COR-L47 (cell line): ENCODE measurements at places on chromosomes 13 and 19.

DNA sequence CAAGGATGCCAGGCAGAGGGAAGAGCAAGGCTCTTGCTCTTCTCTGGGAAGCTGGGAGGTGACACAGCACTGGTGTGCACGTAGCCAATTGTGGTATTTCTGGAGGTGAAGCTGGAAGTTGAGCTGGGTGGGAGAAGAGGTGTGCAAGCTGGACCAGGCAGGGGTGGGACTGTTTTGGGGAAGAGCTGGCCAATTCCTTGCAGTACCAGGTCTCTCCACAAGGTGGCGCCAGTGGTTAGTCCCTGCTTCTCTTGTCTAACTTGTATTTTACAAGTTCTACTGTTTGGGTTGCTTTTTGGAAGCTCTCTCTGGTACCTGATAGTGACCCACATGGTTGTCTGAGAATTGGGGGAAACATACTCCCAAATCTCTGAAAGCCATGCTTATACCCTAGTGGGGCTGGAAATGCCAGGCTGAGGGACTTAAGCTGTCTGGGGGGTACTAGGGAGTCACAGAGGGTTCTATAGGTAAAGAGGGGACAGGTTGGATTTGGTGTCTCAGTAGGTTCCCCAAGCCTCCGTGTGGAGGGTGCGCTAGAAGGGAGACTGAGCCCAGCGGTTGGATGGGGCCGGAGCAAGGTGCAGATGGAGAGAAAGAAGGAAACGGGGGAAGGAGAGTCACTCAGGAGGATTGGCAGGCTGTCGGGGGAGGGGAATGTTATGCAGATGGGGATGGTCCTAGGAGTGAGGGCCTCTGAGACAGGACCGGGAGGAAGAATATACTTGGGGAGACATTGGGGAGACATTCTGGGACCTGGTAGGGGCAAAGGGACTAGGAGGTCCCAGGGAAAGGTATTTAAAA lies 3.0 kb downstream of the HPN start:
- DNase-seq, result peak; percentile 12

DNA sequence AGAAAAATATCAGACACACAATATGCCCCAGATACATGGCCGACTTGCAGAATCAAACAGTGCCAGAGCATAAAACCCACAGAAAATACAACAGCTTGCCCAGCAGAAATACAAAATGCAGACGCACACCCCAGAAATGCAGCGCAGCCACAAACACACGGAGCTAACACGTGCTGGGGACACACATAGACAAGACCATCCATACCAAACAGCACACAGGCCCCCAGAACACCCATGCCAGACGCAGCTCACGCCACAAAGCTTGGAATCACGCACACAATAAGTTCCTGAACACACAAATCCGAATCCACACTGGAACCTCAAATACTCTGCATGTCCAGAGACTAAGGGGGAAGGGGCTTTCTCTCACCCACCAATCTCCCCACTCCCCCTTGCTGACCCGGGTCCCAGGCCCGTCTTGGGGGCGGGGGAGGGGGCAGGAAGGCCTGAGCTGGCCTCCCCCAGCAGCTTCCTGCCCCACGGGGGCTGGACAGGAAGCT lies 17.2 kb downstream of the CCDC97 start:
- no peak for DNase-seq

DNA sequence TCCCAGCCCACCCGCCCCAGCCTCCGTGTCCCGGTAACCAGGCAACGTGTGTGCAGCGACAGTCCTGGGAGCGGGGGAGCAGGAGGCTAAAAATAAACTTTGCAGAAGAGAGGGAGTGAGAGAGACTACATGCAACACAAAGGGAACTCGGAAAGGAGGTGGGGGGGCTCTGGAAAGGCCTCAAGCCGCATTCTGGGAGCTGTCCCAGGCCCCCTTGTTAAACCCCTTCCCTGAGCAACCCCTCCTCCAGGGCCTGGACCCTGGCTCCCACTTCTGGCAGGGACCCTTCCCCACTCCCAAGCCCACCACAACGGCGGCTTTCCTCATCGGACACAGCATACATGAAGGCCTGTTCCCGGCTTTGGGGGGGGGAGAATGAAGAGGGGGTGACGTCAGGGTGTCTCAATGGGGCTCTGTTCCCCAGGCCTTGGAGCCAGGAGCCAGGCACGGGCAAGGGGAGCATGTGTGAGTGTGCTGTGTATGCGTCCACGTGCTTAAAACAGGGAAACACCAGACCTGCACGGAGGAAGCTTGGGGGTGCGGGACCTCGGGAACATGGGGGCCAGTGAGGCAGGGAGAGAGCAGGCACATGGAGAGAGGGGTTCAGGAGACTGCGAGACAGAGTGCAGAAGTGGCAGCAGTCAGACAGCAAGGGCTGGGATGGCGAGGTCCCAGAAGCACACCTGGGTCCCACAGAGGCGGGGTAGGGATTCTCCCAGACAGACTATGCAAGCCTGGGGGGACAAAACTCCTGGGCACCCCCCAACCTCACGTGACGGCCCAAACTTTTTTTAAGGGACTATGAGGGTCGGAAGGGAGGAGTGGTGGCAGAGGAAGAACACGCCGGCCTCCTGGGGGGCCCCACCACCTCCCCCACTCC lies 2.3 kb downstream of the ERF start:
- DNase-seq, result no peak

DNA sequence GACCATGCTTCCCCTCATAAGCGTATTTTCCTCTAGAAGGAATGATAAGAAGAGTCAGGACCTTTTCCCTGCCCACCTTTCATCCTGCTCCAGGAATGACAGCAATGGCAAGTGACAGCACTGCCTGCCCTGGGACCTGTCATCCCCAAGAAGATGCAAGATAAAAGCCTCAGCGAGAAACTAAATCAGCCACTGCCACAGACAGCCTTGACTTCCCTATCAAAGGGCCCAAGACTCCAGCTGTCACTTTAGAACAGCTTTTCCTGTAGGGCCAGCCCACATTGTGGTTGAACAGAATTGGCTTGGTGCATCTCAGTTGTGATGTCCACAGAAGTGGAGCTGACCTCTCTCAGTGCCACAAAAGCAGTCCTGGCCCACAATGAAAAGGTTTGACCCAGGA lies 1.1 kb downstream of the RAB8A start:
- no peak for DNase-seq

- peak; percentile 30 for DNase-seq
Measured at GRCh38 chr19:41449079-41449864, 6.3 kb downstream of the ERICH4 start.

- no peak for DNase-seq
Measured at GRCh38 chr19:47509973-47510372, 4.9 kb downstream of the NAPA start.

DNA sequence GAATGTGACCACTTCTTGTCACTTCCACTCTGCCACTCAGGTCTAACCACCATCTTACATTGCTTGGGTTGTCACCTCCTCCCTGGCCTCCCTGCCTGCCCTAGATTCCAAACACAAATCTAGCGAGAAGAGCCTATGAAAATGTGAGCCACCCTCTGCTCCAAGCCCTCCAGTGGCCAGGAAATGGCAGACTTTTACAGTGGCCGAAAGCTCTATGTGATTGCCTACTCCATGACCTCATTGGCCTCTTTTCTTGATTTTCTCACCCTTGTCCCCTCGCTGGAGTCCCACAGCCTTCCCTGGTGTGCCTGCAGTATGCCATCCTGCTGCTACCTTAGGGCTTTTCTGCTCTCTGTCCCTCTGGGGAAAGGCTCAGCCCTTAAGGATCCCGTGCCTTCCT lies 84.2 kb downstream of the LRCH1 start:
- no peak for DNase-seq

- DNase-seq, result no peak
Measured at GRCh38 chr13:108993346-108993745, 363.9 kb downstream of the MYO16 start.

- no peak for DNase-seq
Measured at GRCh38 chr13:106617561-106617960, 49.6 kb upstream of the ARGLU1 start.

DNA sequence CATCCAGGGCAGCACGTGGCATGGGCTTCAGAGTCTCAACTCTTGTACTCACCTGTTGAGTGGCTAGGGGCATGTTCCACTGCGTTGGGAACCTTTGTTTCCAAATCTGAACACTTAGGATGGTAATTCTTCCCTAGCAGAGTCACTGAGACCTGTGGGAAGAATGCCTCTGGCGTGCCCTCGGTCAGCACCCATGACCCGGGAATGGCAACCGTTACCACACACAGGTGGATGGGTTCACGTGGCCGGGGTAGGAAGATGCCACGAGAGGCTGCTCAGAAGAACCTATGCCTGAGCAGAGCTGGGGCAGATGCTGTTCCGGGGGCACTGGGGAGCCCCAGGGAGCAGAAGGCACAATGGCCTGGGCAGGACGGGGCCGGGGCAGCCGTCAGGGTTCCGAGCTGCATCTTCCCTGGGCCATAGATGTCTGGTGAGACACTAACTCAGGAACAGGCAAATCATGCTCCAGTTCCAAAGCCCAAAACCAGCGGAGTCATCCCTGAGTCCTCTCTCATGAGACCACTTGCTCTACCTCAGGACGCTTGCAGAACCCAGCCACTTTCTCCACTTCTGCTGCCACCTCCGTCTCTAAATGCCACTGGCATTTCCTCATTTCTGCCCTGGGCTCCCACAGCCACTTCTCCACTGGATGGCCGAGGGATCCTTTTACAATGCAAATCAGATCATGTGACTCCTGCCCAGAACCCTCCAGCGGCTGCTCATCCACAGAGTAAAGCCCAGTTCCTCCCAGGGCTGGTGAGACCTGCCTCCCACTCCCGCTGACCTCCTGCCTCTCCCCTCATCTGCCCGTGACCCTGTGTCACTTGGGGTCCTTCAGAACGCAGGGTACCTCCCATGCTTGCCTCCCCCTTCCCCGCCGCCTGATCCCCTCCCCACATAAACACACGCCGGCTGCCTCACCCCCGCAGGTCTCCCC lies 36.7 kb downstream of the FAM124A start:
- no peak for DNase-seq

DNA sequence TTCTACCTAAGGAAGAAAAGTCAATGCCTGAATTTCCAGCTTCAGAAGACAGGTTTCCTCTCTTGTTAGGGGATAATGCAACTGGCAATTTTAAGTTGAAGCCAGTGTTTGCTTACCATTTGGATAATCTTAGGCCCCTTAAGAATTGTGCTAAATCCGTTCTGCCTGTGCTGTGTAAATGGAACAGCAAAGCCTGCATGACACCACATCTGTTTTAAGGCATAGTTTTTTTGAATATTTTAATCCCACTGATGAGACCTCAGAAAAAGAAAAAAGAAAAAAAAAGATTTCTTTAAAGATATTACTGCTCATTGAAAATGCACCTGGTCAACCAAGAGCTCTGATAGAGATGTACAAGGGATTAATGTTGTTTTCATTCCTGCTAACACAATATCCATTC lies 419.2 kb downstream of the SLITRK6 start:
- no peak for DNase-seq

DNA sequence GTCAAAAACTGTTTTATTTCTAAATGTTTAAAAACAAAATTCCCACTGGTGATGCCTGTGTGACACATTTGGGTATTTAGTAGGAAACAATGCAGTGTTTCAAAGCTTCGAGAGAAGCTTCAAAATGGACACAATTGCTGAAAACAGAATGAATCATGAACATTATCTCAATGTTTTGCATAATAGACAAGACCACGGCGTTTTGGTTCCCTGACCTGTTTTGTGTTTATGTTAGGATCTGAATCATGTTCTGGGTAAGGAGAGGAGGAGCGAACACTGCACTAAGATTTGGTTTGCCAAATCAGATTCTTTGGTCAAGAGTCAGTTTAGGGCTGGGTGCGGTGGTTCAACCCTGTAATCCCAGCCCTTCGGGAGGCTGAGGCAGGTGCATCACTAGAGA lies 42.2 kb downstream of the IFT88 start:
- no peak for DNase-seq

DNA sequence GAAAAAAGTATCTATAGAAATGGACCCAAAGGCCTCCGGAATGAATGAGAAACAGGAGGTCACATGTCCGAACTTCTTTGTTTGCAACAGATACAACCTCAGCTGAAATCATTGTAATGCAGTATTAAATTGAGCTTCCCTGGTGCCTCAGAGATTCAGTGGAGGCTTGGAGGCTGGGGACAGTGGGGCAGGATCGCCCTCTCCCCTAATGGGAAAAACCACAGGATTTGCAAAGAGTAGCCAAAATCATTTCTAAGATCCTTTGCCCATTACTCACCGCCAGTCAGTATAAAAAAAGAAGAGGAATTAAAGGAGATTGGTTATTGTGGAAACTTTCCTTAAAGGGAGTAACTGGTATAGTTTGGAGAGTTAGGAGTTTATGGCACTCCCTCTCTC lies 30.4 kb upstream of the IRS2 start:
- DNase-seq, result no peak

- no peak for DNase-seq
Measured at GRCh38 chr13:29654843-29655547, 59.5 kb upstream of the SLC7A1 start.

- no peak for DNase-seq
Measured at GRCh38 chr13:29830000-29830399, 20.4 kb downstream of the UBL3 start.

DNA sequence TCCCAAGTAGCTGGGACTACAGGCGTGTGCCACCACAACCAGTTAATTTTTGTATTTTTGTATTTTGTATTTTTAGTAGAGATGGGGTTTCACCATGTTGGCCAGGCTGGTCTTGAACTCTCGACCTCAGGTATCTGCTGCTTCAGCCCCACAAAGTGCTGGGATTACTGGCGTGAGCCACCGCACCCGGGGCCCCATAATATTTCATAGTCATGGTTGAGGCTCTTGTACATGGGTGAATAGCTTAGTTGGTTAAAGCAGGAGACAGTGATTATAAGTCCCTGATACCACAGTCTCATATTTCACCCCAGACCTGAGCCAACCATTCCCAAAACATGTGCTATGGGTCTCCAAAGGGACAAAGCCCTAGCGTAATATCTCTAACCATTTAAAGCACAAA lies 26.1 kb downstream of the MBNL2 start:
- DNase-seq, result no peak

DNA sequence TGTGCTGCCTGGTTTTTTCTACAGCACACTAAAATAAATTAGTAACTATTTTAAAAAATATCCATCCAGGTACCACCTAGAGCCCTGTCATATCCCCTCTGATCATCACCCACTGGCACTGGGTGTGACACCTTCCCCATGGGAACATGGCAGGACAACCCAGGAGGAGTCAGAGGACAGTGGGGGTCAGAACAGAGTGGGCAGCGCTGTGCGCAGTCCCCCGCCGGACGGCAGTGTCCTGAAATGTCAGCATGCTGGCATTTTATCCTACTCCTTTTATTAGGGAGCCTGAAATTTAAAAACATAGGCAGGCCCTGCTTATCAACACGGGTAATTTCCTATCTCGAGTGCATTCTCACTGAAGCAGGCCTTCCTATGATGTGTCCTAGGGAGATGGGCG lies 42.1 kb upstream of the GAS6 start:
- no peak for DNase-seq

GRCh38 chr13:71597150-71597549 lies 269.9 kb downstream of the DACH1 start:
- DNase-seq, result no peak

- DNase-seq, result no peak
Measured at GRCh38 chr19:9474975-9475374, 23.4 kb downstream of the ZNF560 start.

DNA sequence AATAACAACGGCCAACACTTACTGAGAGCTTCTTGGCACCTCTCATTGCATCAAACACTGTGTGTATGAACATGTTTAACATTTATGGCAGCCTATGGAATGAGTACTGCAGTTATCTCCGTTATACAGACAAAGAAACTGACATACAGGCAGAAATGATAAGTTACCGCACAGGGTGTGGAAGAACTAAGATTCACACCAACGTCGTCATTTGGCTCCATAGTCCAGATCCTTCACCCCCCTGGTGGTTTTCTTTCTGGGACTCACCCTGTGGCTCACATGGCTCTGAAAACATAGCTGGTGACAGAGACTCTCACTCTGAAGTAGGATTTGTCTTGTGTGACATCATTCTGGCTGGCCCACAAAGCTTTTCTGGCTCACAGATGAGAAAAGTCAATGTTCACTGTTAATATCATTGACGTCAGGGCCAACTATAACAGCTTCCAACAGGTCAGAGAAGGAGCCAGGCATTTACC lies 230.1 kb downstream of the DLEU7 start:
- no peak for DNase-seq
